ENCODE measurements at places on chromosomes 1 and 21. TPM values are rescaled to one million over a fixed set of nuclear protein-coding genes. Genes with fewer than 3 reads are reported as not detected.

SEC22B gene
- 48.5 TPM for total RNA-seq

LGR6 gene
- total RNA-seq: 1.4 TPM

RUNX3 gene
- 1.8 TPM for total RNA-seq

RGSL1 gene
- not detected for total RNA-seq

DLGAP3 gene
- total RNA-seq: 0.22 TPM

FCGR2B gene
- total RNA-seq: not detected

ACTRT2 gene
- not detected for total RNA-seq

DNA sequence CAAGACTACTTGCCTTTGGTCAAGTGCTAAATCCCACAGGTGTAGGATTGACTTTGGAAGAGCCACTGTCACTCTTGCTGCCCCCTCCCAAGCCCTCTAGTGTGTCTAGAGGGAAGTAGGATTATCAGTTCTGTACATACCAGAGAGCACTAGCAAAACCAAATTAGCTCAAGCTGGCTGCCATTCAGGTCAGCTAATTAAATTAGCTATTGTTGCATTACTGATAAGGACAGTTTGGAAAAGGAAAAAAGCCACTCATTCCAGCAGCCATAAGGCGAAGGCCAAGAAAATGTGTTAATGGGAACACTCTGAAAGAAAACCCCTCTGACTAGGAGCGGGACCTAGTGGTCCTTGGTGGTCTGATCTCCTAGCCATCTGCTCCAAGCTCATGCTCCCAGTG is 321.7 kb downstream of the PBX1 start:
- H3K36me3 ChIP-seq: no peaks in the 10 kb centered on the region
- H3K4me3 ChIP-seq: no peak overlapping the region
- no peaks in the 10 kb centered on the region for H3K4me1 ChIP-seq
- H3K27me3 ChIP-seq: peaks cover 10% of the 10 kb centered on the region
- no peak for DNase-seq

DNA sequence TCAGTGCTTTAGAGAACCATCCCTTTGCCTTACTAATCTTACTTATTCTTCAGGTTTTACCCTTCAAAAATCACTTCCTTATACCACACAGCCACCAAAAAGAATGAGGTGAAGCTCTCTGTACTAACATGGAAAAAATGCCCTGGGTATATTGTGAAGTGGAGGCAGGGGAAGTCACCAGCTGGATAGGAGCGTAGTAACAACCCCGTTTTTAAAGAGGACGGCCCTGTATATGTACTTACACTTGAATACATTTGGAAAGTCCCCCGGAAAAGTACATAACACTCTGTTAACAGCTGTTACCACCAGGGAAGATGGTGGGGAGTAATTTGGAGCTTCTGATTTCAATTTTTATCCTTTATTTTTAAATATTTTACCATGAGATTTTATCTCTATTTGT is 28.2 kb upstream of the KHDRBS1 start:
- no peak overlapping the region for H3K4me3 ChIP-seq
- H3K36me3 ChIP-seq: no peaks in the 10 kb centered on the region
- peaks cover 30% of the 10 kb centered on the region for H3K4me1 ChIP-seq
- DNase-seq: no peak

DNA sequence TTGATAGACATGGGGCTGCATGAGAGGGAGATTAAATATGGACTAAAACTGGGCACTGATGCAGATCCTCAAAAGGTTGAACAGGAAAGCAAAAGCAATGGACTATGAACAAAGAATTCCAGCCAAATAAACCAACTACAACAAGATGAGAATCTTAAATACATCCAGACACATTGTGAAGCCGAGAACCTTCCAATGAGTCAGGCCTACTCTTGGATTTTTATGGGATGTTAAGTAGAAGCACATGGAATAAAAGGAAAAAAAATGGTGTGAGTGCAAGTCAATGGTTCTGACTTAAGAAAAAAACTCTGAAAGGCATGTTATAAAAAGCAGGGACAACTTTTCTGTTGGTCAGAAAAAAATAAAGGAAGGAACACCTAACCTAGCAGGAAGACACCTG is 227.2 kb downstream of the DPYD start:
- no peak for DNase-seq
- H3K4me3 ChIP-seq: no peak overlapping the region
- H3K27me3 ChIP-seq: no peaks in the 10 kb centered on the region

GRCh38 chr21:33327326-33327725 is 2.6 kb downstream of the IFNAR1 start:
- peaks cover 23% of the 10 kb centered on the region for H3K4me1 ChIP-seq
- no peak for DNase-seq
- H3K27ac ChIP-seq: no peak overlapping the region
- no peak overlapping the region for H3K4me3 ChIP-seq
- peaks cover 5% of the 10 kb centered on the region for H3K36me3 ChIP-seq

DNA sequence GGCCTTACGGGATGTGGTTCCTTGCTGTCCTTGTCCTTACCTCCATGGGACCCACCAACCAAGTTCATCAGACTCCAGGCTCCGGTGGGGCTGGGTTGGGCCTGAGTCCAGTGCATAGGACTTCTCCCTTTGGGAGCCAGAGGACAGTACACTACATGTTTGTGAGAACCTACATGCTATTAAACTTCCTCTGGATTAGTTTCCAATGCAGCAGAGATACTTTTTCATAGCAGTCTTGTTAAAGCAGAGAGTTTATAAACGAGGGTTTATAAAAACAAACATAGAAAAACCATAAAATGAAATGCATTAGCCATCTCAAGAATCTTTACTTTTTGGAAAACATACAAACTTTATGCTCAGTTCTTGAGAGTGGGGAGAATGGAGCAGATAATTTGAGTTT is 33.4 kb downstream of the INKA2 start:
- H3K4me1 ChIP-seq: no peaks in the 10 kb centered on the region
- peaks cover 24% of the 10 kb centered on the region for H3K36me3 ChIP-seq
- H3K27me3 ChIP-seq: no peaks in the 10 kb centered on the region
- no peak for DNase-seq
- no peak overlapping the region for H3K27ac ChIP-seq

DNA sequence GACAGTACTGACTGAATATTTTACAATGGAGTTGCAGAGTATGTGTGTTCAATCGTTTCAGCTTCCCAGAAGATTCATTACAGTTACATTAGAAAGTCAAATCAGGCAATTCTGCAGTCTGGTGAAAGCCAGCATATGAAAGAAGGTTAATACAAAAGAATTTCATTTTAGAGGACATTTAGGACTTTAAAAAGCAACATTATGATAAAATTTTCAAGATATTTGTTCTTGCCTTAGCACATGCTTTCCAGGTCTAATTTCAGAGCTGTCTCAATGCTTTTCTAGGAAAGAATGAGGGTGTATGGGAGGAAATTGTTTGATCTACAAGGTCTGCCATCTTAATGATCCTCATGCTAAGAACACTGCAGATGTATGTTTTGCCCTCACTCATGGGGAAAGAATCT is 63.2 kb downstream of the RERE start:
- H3K36me3 ChIP-seq: no peaks in the 10 kb centered on the region
- H3K4me1 ChIP-seq: peaks cover 21% of the 10 kb centered on the region
- no peak for DNase-seq
- no peak overlapping the region for H3K4me3 ChIP-seq
- no peak overlapping the region for H3K27ac ChIP-seq

DNA sequence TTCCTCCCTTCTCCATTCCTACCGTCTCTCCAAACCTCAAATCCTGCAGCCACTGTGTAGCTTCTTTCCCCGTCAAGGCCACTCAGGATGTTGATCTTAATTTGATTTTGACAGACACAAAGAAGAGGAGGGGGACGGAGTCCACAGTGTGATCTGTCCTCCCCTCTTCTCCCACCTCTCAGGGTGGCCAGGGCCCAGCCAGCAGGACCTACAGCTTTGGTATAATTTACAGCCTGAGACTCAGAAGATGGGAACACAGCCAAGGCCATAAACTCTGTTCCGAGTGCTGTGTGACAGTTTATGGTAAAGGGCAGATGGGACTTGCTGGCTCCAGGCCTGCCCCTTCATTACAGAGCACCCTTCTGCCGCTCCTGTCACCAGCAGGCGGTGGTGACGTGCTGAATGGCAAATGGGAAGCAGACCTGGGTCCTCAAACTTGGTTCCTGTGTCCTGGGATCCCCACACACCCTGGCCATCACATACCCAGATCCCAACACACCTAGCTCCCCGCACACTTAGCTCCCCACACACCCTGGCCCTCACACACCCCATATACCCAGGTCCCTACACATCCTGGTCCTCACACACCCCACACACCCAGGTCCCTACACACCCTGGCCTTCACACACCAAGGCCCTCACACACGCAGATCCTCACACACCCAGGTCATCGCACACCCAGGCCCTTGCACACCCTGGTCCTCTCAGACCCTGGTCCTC is 71.6 kb downstream of the CD2 start:
- H3K4me1 ChIP-seq: peaks cover 21% of the 10 kb centered on the region
- no peaks in the 10 kb centered on the region for H3K36me3 ChIP-seq
- peak overlapping the region; percentile 35 for H3K27ac ChIP-seq
- no peaks in the 10 kb centered on the region for H3K27me3 ChIP-seq
- no peak for DNase-seq

DNA sequence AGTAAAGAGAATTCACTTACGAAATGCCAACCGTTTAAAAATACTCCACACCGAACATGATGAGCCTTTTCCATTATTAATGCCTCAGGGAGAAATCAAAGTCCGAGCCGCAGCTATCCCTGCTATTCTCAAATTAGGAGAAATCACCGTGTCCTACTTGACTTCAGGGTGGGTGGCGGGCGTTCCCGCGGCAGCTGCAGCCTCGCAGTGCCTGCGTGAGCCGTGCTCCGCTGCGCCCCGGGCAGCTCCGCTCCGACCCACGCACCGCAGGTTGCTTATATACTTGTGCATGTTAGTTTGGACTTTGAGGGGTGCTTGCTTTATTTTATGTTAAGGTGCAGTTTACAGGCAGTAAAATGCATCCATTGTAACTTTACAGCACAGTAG is 35.6 kb upstream of the PCBP3 start:
- H3K4me1 ChIP-seq: peaks cover 12% of the 10 kb centered on the region
- no peak overlapping the region for H3K27ac ChIP-seq
- H3K27me3 ChIP-seq: peaks cover 25% of the 10 kb centered on the region
- DNase-seq: no peak

DNA sequence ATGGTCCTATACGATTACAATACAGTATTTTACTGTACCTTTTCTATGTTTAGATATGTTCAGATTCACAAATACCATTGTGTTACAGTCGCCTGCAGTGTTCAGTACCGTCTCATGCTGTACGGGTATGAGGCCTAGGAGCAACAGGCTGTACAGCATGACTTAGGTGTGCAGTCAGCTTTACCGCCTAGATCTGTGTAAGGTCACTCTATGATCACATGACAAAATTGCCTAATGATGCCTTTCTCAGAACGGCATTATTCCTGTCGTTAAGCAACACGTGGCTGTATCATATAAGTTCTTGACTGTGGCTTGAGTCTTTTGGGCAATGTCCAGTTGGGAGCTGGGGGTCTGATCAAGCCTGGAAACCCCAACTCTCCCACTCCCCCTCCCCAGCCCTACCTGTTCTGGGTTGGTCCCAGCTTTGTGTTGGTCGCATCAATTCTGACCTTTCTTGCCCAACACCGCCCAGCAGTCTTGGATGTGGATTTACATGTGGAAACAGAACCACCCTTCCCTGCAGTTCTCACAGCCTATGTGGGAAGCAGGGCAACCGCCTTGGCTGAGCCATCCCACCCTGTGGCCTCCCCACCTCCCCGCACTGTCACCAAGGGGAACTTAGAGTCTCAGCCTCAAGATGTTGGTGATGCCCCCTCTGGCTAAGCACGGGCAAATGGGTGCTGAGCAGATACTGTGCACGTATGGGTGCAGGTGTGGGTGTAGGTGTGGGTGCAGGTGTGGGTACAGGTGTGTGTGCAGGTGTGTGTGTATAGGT is 80.2 kb upstream of the ACTL8 start:
- no peaks in the 10 kb centered on the region for H3K27me3 ChIP-seq
- H3K36me3 ChIP-seq: peaks cover 13% of the 10 kb centered on the region
- H3K4me3 ChIP-seq: no peak overlapping the region
- no peaks in the 10 kb centered on the region for H3K4me1 ChIP-seq

GRCh38 chr1:78722947-78723346 is 73.3 kb downstream of the IFI44 start:
- no peak for DNase-seq
- no peaks in the 10 kb centered on the region for H3K36me3 ChIP-seq
- H3K4me1 ChIP-seq: peaks cover 41% of the 10 kb centered on the region
- H3K4me3 ChIP-seq: no peak overlapping the region

DNA sequence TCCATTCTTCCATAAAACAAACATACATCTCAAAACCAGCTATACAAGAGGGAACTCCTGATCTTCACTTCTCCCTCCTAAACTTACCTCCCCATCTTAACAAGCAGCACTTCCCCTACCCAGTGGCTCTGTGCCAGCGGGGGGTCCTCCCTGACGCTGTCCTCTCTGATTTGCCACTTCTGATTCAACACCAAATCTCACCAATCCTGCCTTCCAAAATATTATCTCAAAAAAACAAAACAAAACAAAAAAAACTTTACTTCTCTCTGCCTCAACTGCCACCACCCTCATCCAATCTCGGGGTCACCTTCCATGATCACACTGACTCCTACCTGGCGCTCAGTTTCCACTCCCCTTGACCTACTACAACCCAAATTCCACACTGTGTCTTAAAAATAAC is 72.8 kb downstream of the SLC45A1 start:
- peaks cover 7% of the 10 kb centered on the region for H3K36me3 ChIP-seq
- H3K4me1 ChIP-seq: peaks cover 55% of the 10 kb centered on the region
- DNase-seq: no peak
- peak overlapping the region; percentile 5 for H3K27ac ChIP-seq

- no peak for DNase-seq
- H3K4me3 ChIP-seq: no peak overlapping the region
- peak overlapping the region; percentile 75 for H3K27ac ChIP-seq
- no peaks in the 10 kb centered on the region for H3K36me3 ChIP-seq
Observed at GRCh38 chr1:39272027-39272797, 67.7 kb downstream of the MACF1 start.

Measured in chondrocyte (in vitro differentiated cells).